ENCODE measurements at places on chromosomes 6 and 20. TPM values are rescaled to one million over a fixed set of nuclear protein-coding genes. Genes with fewer than 3 reads are reported as not detected.

Gene LAMA4
- 220 TPM for total RNA-seq

Gene CRISP3
- not detected for total RNA-seq

Gene STX11
- 1.6 TPM for total RNA-seq

Gene GSTA3
- not detected for total RNA-seq

Gene SMIM13
- total RNA-seq, result 20.5 TPM

Gene UNC93A
- total RNA-seq, result not detected

Gene PTPN1
- 28.7 TPM for total RNA-seq

Gene SNX3
- total RNA-seq, result 166 TPM

Gene RCAN2
- 27.9 TPM for total RNA-seq

Gene GDAP1L1
- not detected for total RNA-seq

Gene RIPOR2
- total RNA-seq, result 4.8 TPM

Gene BFSP1
- total RNA-seq, result 13.8 TPM

Gene EFCAB8
- total RNA-seq, result 0.97 TPM

Gene ADGRB3
- total RNA-seq, result 8.9 TPM

Gene UTRN
- total RNA-seq, result 144 TPM

Gene SLC35D3
- not detected for total RNA-seq

Gene OLIG3
- not detected for total RNA-seq

Gene BMP5
- total RNA-seq, result not detected

Gene CPNE5
- total RNA-seq, result not detected
